Camera-type eye (tissue), 1 donor: ENCODE measurements at places on chromosomes 7 and 10. TPM values are rescaled to one million over a fixed set of nuclear protein-coding genes. Genes with fewer than 3 reads are reported as not detected.

The RAPGEF5 gene
- total RNA-seq, result 90.2 TPM

The NKX2-3 gene
- total RNA-seq, result not detected

The PRLHR gene
- total RNA-seq, result not detected

The SEMA3D gene
- 53.6 TPM for total RNA-seq

The PNLIPRP3 gene
- not detected for total RNA-seq

The PILRA gene
- total RNA-seq, result 1.8 TPM

The SORCS1 gene
- 66.1 TPM for total RNA-seq

The PILRB gene
- 33.3 TPM for total RNA-seq

The CNNM1 gene
- total RNA-seq, result 2.4 TPM

The HABP2 gene
- total RNA-seq, result not detected

The VGF gene
- total RNA-seq, result 2.2 TPM

The LRRTM3 gene
- 5.2 TPM for total RNA-seq

The NT5C3A gene
- total RNA-seq, result 53.8 TPM

The AMZ1 gene
- 0.11 TPM for total RNA-seq

The IL2RA gene
- 0.44 TPM for total RNA-seq

The SPDYE16 gene
- total RNA-seq, result 1.2 TPM

The DYDC2 gene
- total RNA-seq, result 2.3 TPM

The PRR15 gene
- total RNA-seq, result not detected

The FBXO24 gene
- total RNA-seq, result 2.5 TPM

The CYP3A7 gene
- not detected for total RNA-seq

The NUTM2E gene
- total RNA-seq, result 0.33 TPM

The CLCN1 gene
- 0.22 TPM for total RNA-seq

The HOXA4 gene
- total RNA-seq, result not detected

The CALCR gene
- 0.38 TPM for total RNA-seq

The ASZ1 gene
- total RNA-seq, result not detected

The DNAH11 gene
- 2.7 TPM for total RNA-seq

The ZNF727 gene
- 0.66 TPM for total RNA-seq

The ACBD7 gene
- 9.8 TPM for total RNA-seq
